ENCODE measurements at places on chromosomes 16 and 17. TPM values are rescaled to one million over a fixed set of nuclear protein-coding genes. Genes with fewer than 3 reads are reported as not detected.

DNA sequence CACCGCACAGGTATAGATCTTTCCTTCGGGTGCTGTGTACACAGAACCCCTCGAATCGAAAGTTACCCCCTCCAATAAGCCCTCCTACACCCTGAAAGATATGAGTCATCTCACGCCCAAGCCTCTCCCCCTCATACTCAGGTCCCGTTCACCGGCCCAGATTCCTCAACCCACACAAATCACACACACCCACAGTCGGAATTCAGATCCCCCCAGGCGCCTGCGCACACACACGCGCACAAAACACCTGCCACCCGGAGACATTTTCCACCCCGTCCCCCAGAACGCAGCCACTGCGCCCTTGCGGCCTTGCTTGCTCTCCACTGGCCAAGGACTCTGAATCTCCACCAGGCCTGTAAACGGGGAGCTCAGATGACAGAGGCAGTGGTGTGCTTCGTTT is 4.9 kb downstream of the JPH3 start:
- DNase-seq: no peak

The CD300LB gene
- total RNA-seq: not detected

The PIK3R5 gene
- 20.7 TPM for total RNA-seq

The RUNDC3A gene
- total RNA-seq: not detected

The MYCBPAP gene
- 8.5 TPM for total RNA-seq

GRCh38 chr16:14037960-14038359 is 33.2 kb upstream of the MRTFB start:
- no peak for DNase-seq

The TBC1D3K gene
- total RNA-seq: not detected

- DNase-seq: no peak
Measured at GRCh38 chr16:9125658-9126505, 34.4 kb downstream of the HAPSTR1 start.

GRCh38 chr16:87701505-87701921 is 64.3 kb downstream of the KLHDC4 start:
- DNase-seq: no peak

The INCA1 gene
- 0.40 TPM for total RNA-seq

The SEZ6L2 gene
- total RNA-seq: 0.58 TPM
